Astrocyte (in vitro differentiated cells and primary cell): ENCODE measurements at places on chromosomes 3 and 15. TPM values are rescaled to one million over a fixed set of nuclear protein-coding genes. Genes with fewer than 3 reads are reported as not detected.

Gene GHRL
- total RNA-seq: not detected in 2 replicates

Gene GABRB3
- total RNA-seq: 43.2 and 47.9 TPM in 2 replicates

DNA sequence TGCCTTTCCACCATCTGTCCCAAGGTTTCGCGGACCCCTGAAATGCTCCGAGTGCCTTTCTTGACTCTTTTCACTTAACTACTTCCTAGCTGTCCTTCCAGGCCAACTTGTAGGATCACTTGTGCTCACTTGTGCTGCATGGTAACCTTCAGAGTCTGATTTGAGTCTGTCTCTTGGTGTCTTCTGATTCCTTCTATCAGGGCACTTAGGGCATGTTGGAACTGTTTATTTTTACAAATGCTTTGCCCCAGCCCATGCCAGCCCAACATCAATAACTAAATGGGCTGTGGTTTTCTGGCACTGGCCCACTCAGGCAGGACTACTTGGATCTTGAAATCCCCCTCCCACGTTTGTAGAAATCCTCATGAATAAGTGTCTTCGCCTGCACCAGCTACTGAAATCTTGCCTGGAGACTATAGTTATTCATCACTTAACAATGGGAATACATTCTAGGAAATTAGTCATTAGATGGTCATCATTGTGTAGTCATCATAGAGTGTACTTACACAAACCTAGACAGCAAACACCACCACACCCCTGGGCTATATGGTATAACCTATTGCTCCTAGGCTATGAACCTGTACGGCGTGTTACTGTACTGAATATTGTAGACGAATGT is 123.1 kb upstream of the STRIT1 start:
- DNase-seq: peak; percentile 83
- peak overlapping the region; percentile 39 for H3K27ac ChIP-seq
- no peak overlapping the region for H3K4me3 ChIP-seq
- H3K27me3 ChIP-seq: no peaks in the 10 kb centered on the region
- no peaks in the 10 kb centered on the region for H3K36me3 ChIP-seq

Gene ZKSCAN7
- total RNA-seq: 4.8 and 5.7 TPM in 2 replicates

DNA sequence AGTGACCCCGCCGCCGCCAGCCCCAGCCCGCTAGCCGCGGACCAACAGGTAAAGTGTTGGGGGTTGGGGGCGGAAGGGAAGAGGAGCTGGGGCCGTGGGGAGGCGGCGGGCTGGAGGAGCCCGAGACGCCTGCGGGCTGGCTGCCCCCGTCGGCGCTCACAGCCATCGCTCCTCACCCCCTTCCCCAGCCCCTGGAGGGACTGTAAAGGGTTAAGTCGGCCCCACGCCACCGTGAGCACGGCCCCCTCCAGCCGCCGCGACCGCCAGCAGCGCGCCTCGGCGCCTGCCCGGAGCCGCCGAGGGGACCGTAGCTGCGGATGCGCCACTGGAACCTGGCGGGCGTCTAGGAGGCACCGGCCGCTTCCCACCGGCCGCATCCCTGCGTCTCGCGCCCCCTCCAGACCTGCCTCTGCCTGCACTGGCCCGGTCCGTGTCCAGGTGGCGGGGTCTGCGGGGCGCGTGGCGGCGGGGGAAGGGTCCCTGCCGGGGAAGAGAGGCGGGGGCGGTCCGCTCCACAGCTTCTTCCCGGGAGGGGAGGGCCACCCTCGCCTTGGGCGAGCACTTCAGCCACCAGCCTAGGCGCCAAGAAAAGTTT is 522 bp downstream of the MED12L start:
- H3K4me1 ChIP-seq: peaks cover 6% of the 10 kb centered on the region
- no peaks in the 10 kb centered on the region for H3K36me3 ChIP-seq
- peak; percentile 6 for DNase-seq
- peaks cover 19% of the 10 kb centered on the region for H3K27me3 ChIP-seq
- no peak overlapping the region for H3K27ac ChIP-seq
- peak overlapping the region; percentile 61 for H3K4me3 ChIP-seq

DNA sequence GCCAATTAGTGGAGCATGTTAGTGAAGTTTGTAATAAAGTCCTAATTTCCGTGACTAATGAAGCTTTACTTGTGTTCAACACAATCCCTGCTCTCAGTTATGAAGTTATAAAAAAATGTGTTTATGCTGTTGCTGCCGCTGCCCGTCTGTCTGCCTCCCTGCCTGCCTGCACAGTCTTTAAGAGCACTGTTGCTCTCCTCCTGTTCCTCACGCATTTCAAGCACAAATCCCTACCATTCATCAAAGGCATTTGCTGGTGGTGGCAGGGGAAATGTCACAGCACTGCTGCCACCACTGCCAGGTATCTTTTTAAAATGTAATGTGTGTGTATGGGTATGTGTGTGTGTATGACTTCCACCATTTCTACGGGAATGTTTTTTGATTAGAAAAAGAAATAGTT is 58.8 kb downstream of the CACNA1D start:
- peaks cover 2% of the 10 kb centered on the region for H3K27me3 ChIP-seq
- H3K27ac ChIP-seq: no peak overlapping the region
- no peak overlapping the region for H3K4me3 ChIP-seq
- no peaks in the 10 kb centered on the region for H3K4me1 ChIP-seq
- DNase-seq: no peak
- H3K36me3 ChIP-seq: no peaks in the 10 kb centered on the region

DNA sequence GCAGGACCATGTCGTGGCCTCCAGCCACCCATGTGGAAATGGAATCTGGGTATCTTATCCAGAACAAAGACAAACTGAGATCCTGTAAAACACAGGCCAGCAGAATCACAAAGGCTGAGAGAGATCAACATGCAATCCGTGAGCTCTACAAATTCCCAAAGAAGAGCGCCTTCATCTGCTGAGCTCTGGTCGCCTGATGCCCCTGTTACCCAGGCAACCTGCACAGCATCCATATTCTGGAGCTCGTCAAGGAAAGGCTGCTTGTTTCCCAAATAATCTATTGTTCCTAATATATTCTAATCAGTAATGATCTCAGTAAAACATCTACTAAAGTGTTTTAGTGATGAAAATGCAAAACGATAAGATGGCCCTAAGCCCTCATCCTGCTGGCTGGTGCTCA is 133.6 kb downstream of the OCA2 start:
- no peak overlapping the region for H3K27ac ChIP-seq
- no peak for DNase-seq
- H3K36me3 ChIP-seq: no peaks in the 10 kb centered on the region
- no peaks in the 10 kb centered on the region for H3K4me1 ChIP-seq

DNA sequence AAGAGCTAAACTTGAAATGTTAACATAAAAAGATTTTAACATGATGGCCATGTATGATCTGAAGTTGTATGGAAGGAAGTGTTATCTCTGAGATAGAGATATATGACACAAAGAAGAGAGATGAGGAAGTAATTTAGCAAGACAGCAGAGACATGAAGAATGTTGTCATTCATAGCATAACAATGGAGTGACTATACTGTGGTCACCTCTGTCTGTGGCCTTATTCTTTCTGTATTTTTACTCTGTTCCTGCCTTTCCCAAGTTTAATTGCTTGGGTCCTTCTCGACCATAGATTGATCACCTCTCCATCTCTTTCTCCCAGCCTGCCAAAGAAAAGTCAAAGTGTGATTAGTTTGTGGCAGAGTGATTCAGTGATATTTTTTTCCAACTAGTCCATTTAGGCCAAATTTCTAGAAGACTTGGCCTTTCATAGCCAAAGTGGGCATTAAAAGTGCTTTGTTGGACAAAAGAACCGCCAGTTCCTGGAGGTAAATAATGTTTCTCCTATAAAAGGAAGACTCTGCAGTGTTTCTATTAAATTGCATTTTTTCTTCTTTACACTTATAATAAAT is 711.9 kb downstream of the CADM2 start:
- no peaks in the 10 kb centered on the region for H3K4me1 ChIP-seq
- peak; percentile 54 for DNase-seq
- no peaks in the 10 kb centered on the region for H3K27me3 ChIP-seq
- no peak overlapping the region for H3K27ac ChIP-seq
- H3K36me3 ChIP-seq: no peaks in the 10 kb centered on the region
- H3K4me3 ChIP-seq: no peak overlapping the region

Gene C3orf22
- not detected in 2 replicates for total RNA-seq

DNA sequence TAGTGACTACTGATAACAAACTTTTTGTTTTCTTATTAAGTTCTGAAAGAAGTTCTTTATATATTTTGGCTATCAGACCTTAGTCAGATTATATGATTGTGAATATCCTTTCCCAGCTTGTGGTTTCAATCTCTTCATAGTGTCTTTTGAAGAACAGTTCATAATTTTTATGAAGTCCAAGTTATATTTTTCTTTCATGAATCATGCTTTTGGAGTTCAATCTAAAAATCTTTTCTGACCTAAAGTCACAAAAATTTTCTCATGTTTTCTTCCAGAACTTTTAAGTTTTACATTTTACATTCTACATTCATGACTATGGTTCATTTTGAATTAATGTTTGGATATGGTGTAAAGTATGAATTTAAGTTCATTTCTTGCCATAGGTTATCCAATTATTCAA is 34.2 kb upstream of the OCA2 start:
- peaks cover 6% of the 10 kb centered on the region for H3K36me3 ChIP-seq
- no peak overlapping the region for H3K4me3 ChIP-seq
- no peaks in the 10 kb centered on the region for H3K27me3 ChIP-seq
